Muscle of leg (tissue), 16 donors: ENCODE measurements at places on chromosomes 3 and 15. TPM values are rescaled to one million over a fixed set of nuclear protein-coding genes. Genes with fewer than 3 reads are reported as not detected.

DNA sequence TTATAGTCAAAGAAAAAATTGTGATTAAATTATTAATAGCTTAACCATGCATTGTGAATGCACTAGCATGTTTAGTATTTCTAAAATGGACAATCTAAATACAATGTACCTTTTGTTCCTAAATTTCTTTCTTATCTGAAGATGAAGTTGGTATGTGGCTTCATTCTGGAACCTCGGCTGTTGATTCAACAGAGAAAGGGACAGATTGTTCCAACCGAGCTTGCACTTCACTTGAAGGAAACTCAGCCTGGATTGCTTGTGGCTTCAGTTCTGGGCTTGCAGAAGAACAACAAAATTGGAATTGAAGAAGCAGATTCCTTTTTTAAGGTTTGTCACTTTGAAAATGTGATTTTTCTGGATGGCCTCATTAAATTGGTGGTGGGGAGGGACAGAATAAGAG, 32.6 kb downstream of the HPS3 start:
- no peak for DNase-seq

DNA sequence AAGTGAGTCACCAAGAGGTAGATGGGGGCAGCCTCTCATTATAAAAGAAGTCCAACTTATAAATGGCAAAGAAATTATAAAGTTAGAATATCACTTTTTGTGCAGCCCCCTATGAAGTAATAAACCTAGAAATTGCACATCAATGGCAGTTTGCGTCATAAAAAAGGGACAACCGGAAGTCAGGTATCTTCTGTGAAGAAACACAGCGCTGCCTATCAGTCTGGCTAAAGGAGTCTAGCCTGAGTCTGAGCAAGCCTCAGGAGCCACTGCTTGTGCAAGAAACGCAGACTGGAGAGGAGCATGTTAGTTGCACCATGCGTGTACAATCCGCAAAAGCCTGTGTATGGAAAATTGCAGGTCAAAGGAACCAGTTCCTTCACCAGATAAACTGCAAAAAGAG, 178.4 kb downstream of the ARRDC4 start:
- DNase-seq = no peak

MYD88 gene
- 24.3 TPM for polyA plus RNA-seq

GRCh38 chr3:106206146-106206545, 337.3 kb upstream of the CBLB start:
- DNase-seq = peak; percentile 93

DNA sequence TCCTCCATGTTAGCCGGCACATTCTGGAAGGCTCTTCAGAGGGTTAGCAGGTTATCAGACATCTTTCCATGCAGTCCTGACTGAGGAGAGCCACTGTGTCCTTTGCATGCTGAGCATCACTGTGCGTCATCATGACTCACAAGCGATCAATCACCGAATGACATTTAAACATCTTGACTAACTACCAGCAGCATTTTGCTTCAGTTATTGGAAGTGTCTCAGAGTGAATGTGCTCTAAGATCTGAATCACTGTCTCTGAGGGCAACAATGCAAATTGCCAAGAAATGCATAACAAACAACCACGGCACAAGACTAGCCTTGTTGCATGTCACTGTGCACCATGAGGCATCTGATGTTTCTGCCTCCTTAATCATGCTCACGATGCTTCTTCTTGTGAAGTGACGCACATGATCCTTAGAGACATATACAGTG, 18.3 kb upstream of the ATP8B4 start:
- DNase-seq = no peak

PROS1 gene
- polyA plus RNA-seq = 26.8 TPM

CFAP91 gene
- polyA plus RNA-seq = 0.85 TPM

GRCh38 chr3:13785351-13785750, 94.5 kb downstream of the WNT7A start:
- no peak for DNase-seq

DNA sequence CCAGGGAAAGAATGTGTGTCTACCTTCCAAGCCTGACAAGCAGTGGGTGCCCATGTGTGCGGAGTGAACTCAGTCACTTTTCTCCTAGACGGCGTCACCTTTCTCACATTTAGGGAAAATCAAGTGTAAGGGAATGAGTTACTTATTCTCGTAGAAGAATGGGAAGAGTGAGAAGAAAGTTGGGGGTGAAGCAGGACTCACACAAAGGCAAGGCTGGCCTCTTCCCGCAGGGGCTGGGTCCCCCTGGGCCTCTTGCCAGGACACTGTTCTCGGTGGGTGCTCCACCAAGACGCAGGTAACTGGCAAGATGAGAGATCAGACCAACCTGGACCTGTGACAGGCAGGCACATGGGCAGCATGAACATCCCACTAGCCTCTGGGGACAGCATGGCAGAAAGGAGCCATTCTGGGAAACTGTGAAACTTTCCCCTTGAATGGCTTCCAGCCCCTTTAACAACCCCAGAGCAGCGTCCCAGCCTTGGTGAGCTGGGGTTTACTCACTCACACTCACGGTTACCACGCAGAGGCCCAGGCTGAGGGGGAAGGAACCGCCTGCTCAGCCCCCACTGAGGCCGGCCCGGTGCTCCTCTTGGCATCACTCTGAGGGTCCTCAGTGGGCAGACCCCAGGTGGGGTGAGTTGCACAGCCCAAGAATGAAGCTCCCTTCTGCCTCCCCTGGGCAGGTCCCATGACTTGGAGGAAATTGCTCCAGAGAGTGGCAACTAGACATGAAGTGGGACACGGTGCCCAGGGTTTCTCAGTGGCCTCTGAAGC, 15.0 kb upstream of the SRP14 start:
- DNase-seq = no peak

GRCh38 chr15:75362642-75363249, 5.7 kb downstream of the MAN2C1 start:
- DNase-seq = no peak

GRCh38 chr3:73452729-73453128, 172.0 kb downstream of the PDZRN3 start:
- DNase-seq = peak; percentile 72

CPNE9 gene
- not detected for polyA plus RNA-seq

MAGI1 gene
- polyA plus RNA-seq = 12.0 TPM

PLA1A gene
- polyA plus RNA-seq = not detected

ZNF774 gene
- 2.4 TPM for polyA plus RNA-seq

GRCh38 chr15:71055461-71055860, 59.8 kb upstream of the THSD4 start:
- peak; percentile 18 for DNase-seq

TM6SF1 gene
- 57.7 TPM for polyA plus RNA-seq

DNA sequence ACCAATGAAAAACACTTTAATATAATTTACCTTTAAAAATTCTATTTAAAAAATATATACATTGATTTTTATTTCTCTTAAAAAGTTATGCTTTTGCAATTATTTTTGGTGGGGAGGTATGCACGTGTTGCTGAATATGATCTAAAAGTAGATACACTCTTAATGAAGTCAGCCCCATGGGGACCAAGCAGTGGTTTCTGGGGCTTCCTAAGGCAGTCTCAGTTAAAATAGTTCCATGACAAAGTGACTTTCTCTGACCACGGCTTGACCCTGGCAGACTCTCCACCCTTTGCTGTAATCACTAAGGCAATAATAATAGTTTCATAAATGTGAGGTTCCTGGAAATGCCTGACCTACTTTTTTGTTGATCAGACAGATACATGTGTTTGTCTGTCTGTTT, 50.4 kb downstream of the CCR4 start:
- DNase-seq = peak; percentile 68

COL6A5 gene
- 0.03 TPM for polyA plus RNA-seq

DNA sequence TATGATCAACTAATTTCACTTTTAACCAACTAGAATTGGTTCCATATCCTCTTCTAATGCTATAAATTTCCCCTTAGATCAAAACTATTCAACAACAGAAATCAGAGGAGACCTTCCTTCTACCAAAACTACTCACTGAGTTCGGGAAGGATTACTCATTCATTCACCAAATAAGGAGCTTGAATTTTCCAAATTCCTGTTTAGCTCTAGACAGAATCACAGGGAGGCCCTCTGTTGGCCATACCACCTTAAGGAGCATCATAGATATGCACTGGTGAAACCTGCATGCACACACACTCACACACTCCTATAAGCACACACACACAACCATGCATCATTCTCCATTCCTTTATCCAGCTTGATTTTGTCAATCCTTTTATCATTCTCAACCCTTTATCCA, 49.0 kb downstream of the SUCLG2 start:
- DNase-seq = no peak

ATG3 gene
- 29.1 TPM for polyA plus RNA-seq
